Upper lobe of left lung (tissue), 6 donors: ENCODE measurements at places on chromosomes 16 and 17.

- no peak for DNase-seq
- no peaks in the 10 kb centered on the region for H3K4me1 ChIP-seq
- no peak overlapping the region for H3K4me3 ChIP-seq
- no peak overlapping the region for H3K27ac ChIP-seq
- peaks cover 36% of the 10 kb centered on the region for H3K36me3 ChIP-seq
Observed at GRCh38 chr16:3480901-3481695, 14.2 kb downstream of the C16orf90 start.

DNA sequence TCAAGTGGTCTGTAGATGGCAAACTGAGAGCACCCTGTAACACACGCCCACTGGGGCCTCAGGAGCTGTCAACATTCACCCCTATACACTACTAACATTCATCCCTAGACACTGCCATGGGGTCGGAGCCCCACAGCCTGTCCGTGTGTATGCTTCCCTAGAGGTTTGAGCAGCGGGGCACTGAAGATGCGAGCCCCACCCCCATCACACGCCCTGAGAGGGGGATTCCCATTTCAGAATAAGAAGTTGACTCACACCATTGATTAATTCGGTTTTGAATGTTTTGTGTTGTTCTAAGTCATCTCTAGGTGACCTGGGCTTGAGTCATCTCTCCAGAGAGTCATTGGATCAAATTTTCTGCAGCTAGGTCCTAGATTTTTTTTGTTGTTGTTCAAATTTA, 37.3 kb upstream of the MMD start:
- no peaks in the 10 kb centered on the region for H3K27me3 ChIP-seq
- no peak overlapping the region for H3K4me3 ChIP-seq
- no peak for DNase-seq
- H3K4me1 ChIP-seq = peaks cover 3% of the 10 kb centered on the region

DNA sequence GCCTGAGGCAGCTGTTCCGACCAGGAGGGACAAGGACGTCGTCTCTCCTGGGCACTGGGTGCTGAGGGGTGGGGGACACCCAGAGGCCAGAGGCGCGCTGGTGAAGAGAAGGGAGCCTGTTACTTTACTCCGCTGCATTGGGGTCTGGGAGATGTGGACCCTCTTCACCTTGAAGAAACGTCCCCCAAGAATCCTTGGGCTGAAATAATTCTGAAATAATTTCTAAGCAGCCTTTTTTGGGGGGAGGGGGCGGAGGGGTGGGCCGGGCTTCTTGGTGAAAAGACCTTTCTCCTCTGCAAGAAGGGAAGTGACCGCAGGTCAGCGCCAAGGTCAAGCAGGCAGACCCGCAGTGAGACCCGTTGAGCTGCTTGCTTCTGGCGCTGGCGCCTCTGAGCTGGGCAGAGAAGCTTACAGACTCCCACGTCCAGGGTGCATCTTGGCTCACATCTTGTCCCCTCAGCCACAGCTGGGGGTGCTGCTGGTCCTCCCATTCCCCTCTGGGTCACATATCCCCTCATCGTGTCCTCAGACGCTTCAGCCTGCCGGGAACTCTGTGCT, 1.1 kb downstream of the SYT17 start:
- H3K36me3 ChIP-seq = no peaks in the 10 kb centered on the region
- H3K4me3 ChIP-seq = peak overlapping the region; percentile 76
- DNase-seq = peak; percentile 36
- peaks cover 40% of the 10 kb centered on the region for H3K4me1 ChIP-seq
- peaks cover 2% of the 10 kb centered on the region for H3K27me3 ChIP-seq
- peak overlapping the region; percentile 69 for H3K27ac ChIP-seq

DNA sequence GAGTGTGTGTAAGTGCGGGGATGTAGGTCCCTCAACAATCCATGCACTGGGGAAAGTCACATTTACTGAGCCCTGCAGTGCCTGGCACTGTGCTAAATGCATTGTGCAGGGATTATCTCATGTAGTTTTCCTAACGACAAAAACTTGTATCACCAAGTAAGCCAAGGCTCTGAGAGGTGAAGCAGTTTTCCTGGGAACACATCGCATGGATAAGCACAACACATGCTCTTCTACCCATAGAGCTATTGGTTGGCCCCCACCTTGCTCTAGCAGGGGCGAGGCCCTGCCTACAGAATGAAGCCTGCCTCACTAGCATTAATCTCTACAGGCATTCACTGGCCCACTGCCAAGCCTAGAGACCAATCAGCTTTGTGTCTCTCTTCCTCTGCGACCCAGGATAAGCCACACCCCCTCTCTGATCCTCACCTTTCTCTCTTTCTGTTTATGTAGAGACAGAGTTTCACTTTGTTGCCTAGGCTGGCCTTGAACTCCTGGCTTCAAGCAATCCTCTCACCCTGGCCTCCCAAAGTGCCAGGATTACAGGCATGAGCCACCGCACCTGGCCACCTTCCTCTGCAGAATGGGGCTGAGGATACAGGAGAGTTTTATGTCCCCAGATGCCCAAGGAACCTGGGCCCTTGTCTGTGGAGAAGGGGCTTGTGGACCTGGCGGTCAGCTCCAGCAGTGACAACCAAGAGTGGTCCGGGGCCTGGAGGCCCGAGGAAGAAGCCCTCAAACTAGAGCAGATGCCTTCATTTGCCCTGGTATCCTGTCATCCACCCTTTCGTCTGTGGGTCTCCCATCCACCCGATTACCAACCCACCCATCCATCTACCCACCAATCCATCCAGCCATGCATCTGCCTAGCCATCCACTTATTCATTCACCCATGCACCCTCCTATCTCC, 12.8 kb downstream of the CDH16 start:
- H3K4me3 ChIP-seq = no peak overlapping the region
- no peaks in the 10 kb centered on the region for H3K36me3 ChIP-seq
- peak overlapping the region; percentile 60 for H3K27ac ChIP-seq
- H3K27me3 ChIP-seq = no peaks in the 10 kb centered on the region

DNA sequence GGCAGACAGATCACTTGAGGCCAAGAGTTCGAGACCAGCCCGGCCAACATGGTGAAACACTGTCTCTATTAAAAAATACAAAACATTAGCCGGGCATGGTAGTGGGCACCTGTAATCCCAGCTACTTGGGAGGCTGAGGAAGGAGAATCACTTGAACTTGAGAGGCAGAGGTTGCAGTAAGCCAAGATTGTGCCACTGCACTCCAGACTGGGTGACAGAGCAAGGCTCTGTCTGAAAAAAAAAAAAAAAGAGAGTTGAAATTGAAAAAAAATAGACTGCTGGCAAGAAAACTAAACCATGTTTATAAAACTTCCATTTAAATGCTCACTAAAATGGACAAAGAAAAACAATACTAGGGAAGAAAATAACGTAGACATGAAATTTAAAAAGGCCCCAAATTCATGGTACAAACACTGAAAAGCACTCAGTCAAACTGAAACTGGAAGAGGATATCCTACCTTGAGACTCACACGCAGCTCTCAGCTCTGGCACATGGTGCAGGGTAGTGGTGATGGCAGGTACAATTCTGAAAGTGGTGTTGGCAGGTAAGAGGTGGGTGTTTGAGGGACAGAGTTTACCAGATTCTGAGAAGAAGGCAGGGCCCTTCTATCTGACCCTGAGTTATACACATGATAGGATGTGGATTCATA, 19.3 kb downstream of the CNTROB start:
- peak overlapping the region; percentile 67 for H3K27ac ChIP-seq
- H3K4me1 ChIP-seq = no peaks in the 10 kb centered on the region
- peaks cover 23% of the 10 kb centered on the region for H3K36me3 ChIP-seq
- no peak for DNase-seq
- no peaks in the 10 kb centered on the region for H3K27me3 ChIP-seq

- no peak overlapping the region for H3K27ac ChIP-seq
- no peak for DNase-seq
- no peak overlapping the region for H3K4me3 ChIP-seq
- H3K4me1 ChIP-seq = no peaks in the 10 kb centered on the region
- no peaks in the 10 kb centered on the region for H3K36me3 ChIP-seq
Observed at GRCh38 chr17:3017936-3018335, 45.5 kb downstream of the OR1D5 start.

GRCh38 chr16:55656691-55657092, 904 bp downstream of the SLC6A2 start:
- no peak overlapping the region for H3K27ac ChIP-seq
- peak overlapping the region; percentile 26 for H3K4me3 ChIP-seq
- H3K4me1 ChIP-seq = peaks cover 6% of the 10 kb centered on the region
- H3K36me3 ChIP-seq = no peaks in the 10 kb centered on the region
- no peak for DNase-seq

GRCh38 chr17:27518545-27519521, 62.6 kb downstream of the KSR1 start:
- no peaks in the 10 kb centered on the region for H3K27me3 ChIP-seq
- no peak overlapping the region for H3K4me3 ChIP-seq
- H3K4me1 ChIP-seq = peaks cover 12% of the 10 kb centered on the region
- no peaks in the 10 kb centered on the region for H3K36me3 ChIP-seq

DNA sequence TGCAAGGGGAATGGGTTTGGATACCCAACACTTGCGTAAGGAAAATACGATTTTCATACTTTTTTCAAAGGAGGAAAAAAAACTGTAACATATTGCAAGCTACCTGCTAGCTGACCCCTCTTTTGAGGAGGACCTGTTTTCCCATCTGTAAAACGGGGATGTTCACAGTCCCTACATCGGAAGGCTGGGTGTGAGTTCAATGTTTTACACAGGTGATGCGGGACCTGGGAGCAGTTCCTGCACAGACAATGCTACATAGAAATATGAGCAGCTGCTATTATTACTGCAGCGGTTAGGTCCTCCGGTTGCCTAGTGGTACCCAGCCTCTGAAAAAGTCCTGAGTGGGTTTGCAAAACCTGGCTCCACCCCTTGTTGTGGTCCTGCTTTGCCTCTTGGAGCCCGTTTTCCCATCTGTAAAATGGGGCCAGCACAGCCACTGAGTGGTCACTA, 3.5 kb downstream of the SOCS1 start:
- peaks cover 28% of the 10 kb centered on the region for H3K4me1 ChIP-seq
- no peaks in the 10 kb centered on the region for H3K36me3 ChIP-seq
- no peaks in the 10 kb centered on the region for H3K27me3 ChIP-seq
- DNase-seq = no peak
- no peak overlapping the region for H3K27ac ChIP-seq

GRCh38 chr16:24123275-24123674, 132.9 kb upstream of the CACNG3 start:
- H3K4me3 ChIP-seq = no peak overlapping the region
- H3K4me1 ChIP-seq = no peaks in the 10 kb centered on the region
- no peak overlapping the region for H3K27ac ChIP-seq
- no peaks in the 10 kb centered on the region for H3K27me3 ChIP-seq
- DNase-seq = no peak

DNA sequence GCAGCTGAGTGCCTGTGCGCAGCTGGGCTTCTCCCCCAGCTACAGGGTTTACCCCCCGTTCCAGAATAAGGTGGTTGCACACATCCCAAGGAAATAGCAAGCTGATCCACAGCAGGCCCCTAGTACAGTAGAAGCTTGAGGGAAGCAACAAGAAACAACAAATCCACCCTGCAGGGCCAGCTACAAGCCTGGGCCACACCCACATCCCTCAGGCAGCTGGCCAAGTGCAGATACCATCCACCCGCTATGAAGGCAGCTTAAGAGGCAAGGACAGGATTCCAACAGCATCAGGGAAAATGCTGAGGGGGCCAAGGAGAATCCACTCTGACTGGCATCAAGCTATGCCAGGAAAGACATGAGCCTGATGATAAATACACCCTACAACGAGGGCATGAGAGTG, 66.9 kb upstream of the RCVRN start:
- no peak overlapping the region for H3K27ac ChIP-seq
- peaks cover 6% of the 10 kb centered on the region for H3K4me1 ChIP-seq
- no peak overlapping the region for H3K4me3 ChIP-seq
- no peaks in the 10 kb centered on the region for H3K36me3 ChIP-seq
- peak; percentile 34 for DNase-seq

DNA sequence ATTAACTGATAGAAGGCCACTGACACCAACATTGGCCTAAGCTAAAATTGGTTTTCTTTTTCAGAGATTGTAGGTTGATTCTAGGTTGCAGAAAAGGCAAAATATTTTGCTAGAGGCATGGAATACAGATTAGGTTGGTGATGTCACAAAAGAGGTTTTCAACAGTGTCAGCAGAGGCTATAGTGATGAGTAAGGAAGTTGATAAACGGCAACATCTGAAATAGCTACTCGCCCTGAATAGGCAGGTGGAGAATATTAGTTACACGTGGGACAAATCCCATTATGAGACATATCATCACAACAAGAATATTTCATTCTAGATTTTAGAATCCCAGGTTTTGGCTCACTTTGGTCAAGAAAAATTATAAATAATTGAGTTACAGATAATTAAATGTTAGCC, 1.5 kb upstream of the TOM1L1 start:
- H3K27ac ChIP-seq = no peak overlapping the region
- peaks cover 10% of the 10 kb centered on the region for H3K4me1 ChIP-seq
- H3K4me3 ChIP-seq = no peak overlapping the region

DNA sequence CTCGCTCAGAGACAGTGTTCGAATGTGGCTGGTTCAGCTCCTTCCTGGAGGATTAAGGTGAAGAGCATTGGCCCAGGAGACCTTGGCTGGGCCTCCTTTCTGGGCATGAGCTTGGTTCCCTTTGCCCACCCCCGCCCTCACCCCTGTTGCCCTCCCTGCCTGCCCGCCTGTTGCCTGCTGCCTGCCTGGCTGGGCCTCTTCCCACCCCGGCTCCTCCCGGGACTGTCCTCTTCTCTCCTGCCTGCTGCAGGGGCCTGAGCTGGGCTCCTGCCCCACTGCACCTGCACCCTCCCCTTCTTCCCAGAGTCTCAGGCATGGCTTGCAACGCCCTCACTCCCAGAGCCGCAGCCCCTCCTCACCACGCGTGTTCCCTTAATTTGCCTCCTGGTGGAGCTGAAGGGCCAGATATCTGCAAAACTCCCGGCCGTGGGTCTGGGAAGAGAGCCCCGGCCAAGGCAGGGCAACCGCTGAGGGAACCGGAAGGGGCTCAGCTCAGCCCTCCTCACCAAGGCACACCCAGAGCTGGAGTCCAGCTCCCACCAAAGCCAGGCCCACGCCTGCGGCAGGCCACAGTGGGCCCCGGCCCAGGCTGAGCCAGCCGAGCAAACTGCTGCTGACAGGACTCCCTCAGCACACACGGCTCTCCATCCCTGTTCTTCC, 31.2 kb downstream of the MNT start:
- no peak overlapping the region for H3K27ac ChIP-seq
- no peaks in the 10 kb centered on the region for H3K4me1 ChIP-seq
- peak; percentile 62 for DNase-seq
- H3K4me3 ChIP-seq = no peak overlapping the region

DNA sequence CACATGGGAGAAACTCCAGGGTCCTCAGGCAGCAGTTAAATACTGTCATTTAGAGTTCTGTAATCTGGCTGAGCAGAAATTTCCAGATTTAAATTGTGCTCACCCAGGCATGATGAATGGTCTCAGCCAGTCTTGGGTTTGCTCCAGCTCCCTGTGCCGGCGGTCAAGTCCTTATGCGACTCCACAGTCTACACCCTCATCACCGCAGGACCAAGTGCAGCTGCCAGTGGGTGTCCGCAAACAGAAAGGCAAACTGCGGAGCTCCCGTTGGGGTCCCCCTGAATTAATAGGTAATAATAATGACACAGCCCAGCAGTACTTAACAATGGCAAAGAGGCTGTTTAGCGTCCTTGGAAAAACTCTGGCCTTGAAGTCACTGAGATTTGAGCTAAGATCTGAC, 3.9 kb upstream of the CACNG4 start:
- DNase-seq = no peak
- peaks cover 18% of the 10 kb centered on the region for H3K27me3 ChIP-seq
- no peak overlapping the region for H3K4me3 ChIP-seq
- no peaks in the 10 kb centered on the region for H3K36me3 ChIP-seq
- H3K4me1 ChIP-seq = peaks cover 9% of the 10 kb centered on the region

GRCh38 chr16:85954927-85955519, 56.1 kb downstream of the IRF8 start:
- H3K27ac ChIP-seq = no peak overlapping the region
- H3K4me1 ChIP-seq = no peaks in the 10 kb centered on the region
- no peaks in the 10 kb centered on the region for H3K36me3 ChIP-seq

- no peak overlapping the region for H3K27ac ChIP-seq
- H3K4me1 ChIP-seq = peaks cover 16% of the 10 kb centered on the region
- no peak for DNase-seq
Observed at GRCh38 chr17:16459855-16460550, 32.0 kb downstream of the LRRC75A start.
